ENCODE measurements at places on chromosomes 5 and 9.

- DNase-seq = no peak
These were observed 313.7 kb downstream of the PDE4D start for GRCh38 chr5:59579824-59580167.

- DNase-seq = no peak
These were observed 231.3 kb downstream of the ENC1 start for GRCh38 chr5:74409166-74409706.

DNA sequence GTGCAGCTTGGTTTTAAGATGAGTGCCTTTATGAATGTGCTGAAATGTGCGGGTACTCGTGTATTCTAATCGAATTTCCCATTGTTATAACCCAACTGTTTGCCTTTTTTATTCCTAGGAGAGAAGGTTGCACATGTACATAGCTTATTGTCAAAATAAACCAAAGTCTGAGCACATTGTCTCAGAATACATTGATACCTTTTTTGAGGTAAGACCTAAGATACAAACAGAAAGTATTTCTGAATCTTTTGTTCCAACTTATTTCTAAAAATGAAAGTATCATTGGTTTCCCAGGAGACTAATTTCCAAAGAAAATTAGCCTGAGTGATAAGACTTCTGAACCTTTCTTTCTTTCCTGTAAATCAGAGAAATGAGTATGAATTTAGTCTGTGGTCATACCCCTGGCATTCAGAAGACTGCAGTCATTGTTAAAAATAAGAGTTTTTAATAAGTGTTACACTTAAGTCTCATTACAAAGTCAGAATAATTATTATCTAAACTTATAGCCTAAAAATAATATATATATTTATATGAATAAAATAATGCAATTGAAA lies 102.4 kb upstream of the OTULINL start:
- DNase-seq = no peak

DNA sequence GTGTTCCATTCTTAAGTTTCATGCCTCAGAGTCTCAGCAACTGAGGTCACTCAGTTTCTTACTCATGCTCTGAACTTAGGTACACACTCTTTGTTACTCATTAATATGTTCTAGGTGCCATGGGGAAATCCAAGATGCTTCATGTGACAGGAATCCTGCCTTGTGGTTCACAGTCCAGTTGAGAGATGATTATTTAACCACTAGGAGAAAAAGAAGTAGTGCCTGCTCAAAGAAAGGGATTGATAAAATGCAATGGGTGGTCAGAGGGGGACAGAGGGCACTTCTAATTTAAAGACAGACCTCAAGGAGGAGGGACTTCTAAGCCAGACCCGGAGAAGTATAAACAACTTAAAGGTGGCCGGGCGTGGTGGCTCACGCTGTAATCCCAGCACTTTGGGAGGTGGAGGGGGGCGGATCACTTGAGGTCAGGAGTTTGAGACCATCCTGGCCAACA lies 69.0 kb downstream of the UGCG start:
- DNase-seq = peak; percentile 95

GRCh38 chr9:106534800-106535199 lies 328.2 kb upstream of the ZNF462 start:
- no peak for DNase-seq

- no peak for DNase-seq
These were observed 390.3 kb downstream of the ANXA1 start for GRCh38 chr9:73541923-73542322.

- no peak for DNase-seq
These were observed 21.4 kb upstream of the JAKMIP2 start for GRCh38 chr5:147803926-147804325.

DNA sequence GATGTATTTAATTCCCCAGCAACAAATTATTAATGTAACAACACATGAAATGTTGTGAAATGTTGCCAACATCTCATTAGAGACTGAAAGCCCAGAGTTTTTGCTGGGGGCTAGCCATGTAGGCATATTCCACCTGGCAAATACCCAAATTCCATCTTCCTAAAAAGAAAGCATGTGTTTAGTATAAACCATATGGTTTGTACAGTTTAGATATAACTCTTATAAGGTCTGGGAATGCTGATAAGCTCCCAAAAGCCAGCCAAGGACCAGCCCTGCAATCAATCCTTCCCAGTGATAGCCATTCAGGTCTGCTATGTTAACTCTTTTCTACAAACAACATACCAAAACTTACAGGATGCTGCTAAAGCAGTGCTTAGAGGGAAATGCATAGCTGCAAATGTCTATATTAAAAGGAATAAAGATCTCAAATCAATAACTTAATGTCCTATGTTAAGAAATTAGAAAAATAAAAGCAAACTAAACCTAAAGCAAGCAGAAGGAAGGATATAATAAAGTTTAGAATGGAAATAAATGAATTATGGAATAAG lies 158.9 kb downstream of the AUH start:
- DNase-seq = no peak

DNA sequence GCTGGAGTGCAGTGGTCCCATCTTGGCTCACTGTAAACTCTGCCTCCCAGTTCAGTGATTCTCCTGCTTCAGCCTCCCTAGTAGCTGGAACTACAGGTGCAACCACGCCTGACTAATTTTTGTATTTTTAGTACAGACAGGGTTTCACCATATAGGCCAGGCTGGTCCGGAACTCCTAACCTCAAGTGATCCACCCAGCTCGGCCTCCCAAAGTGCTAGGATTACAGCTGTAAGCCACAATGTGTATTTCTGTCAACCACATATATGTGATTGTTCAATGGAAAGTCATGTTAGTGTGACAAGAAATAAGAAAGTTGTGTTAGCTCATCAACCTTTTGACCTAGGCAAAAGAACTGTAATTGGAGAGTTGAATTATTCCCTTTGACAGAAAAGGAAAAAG lies 677.1 kb upstream of the CHD1 start:
- no peak for DNase-seq

DNA sequence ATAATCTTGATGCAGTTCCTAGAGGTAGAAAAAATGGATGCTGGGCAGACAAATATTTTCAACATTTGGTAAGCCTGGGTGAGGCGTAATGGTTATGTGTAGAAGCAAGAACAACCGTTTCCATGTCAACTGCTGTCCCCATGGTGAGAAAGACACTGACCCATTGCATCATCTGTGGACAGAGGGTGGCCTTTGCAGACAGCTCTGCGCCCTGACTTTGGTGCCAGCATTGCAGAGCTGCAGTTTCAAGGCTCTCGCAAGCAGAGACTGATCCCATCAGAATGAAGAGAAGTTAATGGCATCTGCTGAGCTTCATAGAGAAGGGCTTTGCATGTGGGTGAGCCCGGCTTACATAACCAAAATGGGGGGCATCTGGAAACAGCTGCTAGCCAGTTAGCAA lies 179.0 kb upstream of the ADRA1B start:
- DNase-seq = no peak

- DNase-seq = no peak
These were observed 651.7 kb upstream of the WWC1 start for GRCh38 chr5:167639766-167640165.

DNA sequence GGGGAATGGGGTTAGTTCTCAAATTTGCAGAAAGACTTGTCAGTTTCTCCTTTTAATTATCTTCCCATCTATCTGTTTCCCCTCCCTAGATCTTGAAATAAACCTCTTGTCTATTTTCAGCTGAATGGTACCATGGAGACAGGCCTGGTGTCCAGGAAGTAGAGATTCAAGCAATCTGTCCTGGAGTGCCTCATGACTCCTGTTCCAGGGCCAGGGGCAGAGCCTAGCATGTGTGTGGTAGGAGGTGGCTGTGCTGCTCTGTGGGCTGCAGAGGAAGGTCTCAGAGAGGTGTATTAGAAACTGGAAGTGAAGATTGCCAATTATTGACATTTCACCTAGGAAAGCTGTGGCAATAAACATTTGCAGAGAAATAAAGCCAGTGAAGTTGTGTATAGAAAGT lies 175.8 kb upstream of the ATP10B start:
- DNase-seq = no peak

- no peak for DNase-seq
These were observed 9.7 kb downstream of the RAD1 start for GRCh38 chr5:34905564-34905963.

GRCh38 chr9:92324889-92325268 lies 271 bp downstream of the NOL8 start:
- DNase-seq = no peak

GRCh38 chr9:8287970-8288369 lies 488.4 kb upstream of the DMAC1 start:
- DNase-seq = no peak

GRCh38 chr9:7935681-7936080 lies 136.1 kb upstream of the DMAC1 start:
- no peak for DNase-seq

GRCh38 chr9:100190339-100190738 lies 91.3 kb downstream of the INVS start:
- no peak for DNase-seq

- DNase-seq = no peak
These were observed 281.9 kb downstream of the DRD1 start for GRCh38 chr5:175162036-175162435.

GRCh38 chr5:121681229-121681855 lies 170.3 kb upstream of the FTMT start:
- no peak for DNase-seq

- no peak for DNase-seq
These were observed 59.9 kb upstream of the TLR4 start for GRCh38 chr9:117644133-117644931.

DNA sequence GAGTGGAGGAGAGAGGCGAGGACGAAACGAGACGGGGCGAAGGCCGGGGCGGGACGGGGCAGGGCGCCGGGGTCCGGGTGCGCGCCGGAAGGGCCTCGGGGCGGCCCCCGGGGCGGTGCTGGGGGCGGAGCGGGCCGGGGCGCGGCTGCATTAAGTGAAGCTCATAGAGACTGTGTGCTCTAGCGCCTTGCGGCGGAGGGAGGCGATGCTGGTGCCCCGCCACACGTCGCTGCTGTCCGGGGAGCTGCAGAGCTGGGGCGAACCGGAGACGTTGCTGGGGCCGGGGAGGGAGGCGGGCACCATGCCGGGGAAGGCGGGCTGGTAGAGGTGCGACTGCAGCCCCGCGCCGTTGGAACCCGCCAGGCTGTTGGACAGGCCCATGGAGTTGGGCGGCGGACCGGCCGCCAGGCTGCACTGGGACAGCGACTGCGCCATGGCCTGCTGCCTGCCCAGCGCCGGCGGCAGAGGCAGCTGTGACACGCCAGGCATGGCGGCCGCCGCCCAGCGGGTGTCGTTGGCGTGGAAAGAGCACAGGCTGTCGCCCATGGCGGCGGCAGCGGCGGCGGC lies 8.3 kb downstream of the OTP start:
- DNase-seq = no peak

GRCh38 chr5:168659286-168659847 lies 80.2 kb upstream of the PANK3 start:
- no peak for DNase-seq

DNA sequence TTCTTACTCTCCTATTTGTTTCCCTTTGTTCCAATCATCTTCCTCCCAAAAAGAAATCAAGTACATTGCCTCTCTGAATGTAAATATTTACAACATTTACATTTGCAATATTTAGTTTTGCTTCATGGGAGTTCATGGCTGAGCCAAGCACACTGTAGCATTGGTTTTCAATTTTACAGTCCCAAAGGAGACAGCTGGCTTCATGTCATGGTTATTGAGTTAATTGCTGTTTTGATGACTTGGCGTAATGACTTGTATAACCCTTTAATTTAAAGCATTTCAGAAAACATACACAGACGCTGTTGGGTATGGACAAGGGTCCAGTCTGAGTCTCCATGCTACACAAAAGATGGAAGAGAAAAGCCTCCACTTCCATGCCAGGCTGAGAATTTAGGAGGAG lies 25.6 kb upstream of the VLDLR start:
- DNase-seq = no peak

DNA sequence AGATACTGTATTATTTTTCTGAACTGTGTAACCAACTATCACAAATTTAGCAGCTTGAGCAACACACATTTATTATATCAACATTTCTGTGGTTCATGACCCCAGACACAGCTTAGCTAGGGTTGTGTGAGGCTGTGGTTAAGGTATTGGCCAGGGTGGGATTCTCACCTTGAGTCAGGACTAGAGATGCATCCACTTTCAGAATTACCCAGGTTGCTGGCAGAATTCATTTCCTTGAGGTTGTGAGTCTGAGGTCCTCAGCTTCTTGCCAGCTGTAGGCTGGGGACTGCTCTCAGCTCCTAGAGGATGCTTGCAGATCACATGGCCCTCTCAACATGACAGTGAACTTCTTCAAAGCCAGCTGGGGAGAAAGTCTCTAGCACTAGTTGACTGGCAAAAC lies 122.5 kb upstream of the RASGRF2 start:
- no peak for DNase-seq

GRCh38 chr9:112145886-112146285 lies 29.2 kb downstream of the SUSD1 start:
- DNase-seq = no peak
